ENCODE measurements at places on chromosomes 16 and 17.

DNA sequence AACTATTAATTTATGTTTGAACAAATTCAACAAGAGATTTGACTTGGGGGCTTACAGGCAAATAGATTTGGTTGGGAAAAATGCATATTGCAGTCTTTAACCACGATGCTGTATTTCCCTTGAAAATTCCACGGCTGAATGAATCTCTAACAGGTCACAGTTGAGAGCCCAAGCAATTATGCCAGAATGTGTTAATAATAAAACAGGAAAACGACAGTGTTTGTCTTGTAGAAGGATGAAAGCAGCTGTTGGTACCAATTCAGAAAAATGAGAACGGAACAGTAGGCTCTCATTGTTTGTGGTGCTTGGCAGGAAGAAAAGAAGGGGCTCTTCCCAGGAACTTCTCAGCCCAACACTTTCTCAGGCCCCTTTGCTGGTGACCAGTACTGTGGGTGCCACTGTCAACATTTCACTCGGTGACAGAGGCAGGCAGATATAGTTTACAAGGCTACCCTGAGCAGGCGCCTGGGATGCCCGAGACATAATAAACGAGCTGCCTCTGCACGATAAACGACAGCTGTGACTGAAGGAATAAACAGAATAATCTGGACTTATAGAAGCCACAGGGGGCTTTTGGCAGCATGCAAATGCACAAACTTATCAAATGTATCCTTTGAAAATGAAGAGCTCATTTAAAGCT is 387.1 kb downstream of the HS3ST4 start:
- no peak for DNase-seq

- DNase-seq: no peak
Measured at GRCh38 chr17:64692187-64692586, 30.1 kb upstream of the SMURF2 start.

DNA sequence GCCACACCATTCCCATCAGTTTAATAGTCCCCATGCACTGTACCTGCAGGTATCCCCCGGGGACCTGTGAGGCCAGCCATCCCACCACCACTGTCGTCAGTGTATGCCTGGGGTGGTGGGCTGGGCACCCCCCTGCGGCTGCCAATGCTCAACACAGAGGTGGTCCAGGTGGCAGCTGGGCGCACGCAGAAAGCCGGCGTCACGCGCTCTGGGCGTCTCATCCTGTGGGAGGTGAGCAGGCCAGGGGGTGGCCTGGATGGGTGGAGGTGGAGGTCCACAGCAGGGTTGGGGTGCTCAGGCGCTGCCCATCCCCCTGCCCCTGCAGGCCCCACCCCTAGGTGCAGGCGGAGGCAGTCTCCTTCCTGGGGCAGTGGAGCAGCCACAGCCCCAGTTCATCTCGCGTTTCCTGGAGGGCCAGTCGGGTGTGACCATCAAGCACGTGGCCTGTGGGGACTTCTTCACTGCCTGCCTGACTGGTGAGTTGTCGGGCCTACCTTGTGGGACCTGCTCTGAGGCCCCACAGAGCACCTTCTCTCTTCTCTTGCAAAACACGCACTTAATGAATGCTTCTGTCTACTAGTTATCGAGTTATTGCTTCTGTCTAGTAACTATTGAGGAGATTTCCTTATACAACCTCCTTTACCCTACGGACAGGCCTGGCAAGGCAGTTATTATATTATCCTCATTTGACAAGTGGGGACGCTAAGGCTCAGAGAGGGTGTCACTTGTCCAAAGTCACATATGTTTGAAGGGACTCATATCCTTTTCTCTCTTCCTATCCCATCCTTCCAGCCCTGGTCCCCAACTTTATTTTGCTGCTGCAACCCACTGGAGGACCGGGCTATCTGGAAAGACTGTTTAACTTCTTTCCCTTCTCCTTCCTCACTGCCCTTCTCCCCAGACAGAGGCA is 5.8 kb upstream of the TRAF4 start:
- no peak for DNase-seq

- no peak for DNase-seq
Measured at GRCh38 chr17:17494870-17495535, 1.2 kb downstream of the RASD1 start.

DNA sequence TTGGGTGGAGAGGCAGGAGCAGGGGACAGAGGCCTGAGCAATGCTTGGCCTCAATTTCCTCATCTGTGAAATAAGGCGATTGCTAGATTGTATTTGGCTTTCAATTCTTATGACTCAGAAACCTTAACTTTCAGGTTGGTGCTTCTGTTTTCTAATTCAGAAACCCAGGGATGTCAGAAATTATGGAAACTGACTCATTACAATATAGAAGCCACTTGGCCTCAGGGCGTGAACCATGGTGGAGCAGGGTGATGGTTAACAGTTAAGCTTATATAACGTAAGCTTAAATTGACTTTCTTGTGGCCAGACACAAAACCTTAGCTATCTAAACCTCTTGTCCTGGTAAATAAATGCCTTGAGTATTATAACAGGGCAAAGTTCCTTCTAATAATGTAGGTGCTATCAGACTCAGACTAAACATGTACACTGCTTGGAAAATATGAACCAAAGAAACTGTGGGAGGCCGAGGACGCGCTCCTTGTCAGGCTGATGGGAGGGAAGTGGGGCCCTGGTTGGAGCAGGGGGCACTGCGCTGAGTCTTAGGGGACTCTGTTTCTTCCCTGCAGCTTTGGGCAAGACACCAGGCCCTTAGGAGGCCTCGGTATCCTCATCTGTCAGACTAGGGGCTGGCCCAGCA is 17.1 kb upstream of the SREBF1 start:
- no peak for DNase-seq

DNA sequence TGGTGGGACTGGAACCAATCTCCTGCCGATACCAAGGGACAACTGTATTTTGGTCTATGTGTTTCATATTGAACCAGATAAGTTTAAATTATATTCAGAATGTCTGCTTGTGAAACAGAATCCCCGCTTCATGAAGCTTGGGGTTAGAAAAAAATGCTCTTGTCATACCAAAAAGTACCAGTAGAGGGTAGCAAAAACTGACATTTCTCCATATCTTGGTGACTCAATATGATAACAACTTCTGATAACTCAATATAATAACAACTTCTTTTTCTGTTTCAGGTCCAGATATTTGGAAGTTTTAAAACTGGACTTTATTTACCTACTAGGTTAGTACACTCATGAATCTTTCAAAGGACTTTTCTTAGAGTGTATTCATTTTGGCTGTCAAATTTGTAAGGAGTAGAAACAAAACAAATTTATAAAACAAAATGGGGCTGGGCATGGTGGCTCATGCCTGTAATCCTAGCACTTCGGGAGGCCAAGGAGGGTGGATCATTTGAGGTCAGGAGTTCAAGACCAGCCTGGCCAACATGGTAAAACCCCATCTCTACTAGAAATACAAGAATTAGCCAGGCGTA is 52.3 kb upstream of the ADCY7 start:
- DNase-seq: no peak

- DNase-seq: no peak
Measured at GRCh38 chr17:48551596-48552465, 6.9 kb upstream of the HOXB2 start.

DNA sequence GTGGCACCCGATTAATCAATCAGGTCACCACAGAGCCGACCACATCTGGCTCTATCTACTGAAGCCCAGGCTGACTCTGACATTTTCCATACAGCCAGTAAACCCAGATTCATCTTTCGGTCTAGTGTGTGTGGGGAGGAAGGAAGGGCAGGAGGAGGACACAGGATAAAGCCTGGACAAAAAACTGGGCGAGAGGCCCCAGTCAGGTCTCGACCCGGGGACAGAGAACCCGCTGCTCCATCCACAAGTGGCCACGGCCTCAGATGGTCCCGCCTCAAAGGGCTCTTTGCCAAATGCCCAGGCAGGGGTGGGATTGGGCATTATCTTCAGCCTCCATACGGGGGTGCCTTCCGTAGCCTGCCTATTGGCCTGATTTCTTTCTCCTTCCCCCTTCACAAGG is 7.8 kb downstream of the ABR start:
- no peak for DNase-seq

DNA sequence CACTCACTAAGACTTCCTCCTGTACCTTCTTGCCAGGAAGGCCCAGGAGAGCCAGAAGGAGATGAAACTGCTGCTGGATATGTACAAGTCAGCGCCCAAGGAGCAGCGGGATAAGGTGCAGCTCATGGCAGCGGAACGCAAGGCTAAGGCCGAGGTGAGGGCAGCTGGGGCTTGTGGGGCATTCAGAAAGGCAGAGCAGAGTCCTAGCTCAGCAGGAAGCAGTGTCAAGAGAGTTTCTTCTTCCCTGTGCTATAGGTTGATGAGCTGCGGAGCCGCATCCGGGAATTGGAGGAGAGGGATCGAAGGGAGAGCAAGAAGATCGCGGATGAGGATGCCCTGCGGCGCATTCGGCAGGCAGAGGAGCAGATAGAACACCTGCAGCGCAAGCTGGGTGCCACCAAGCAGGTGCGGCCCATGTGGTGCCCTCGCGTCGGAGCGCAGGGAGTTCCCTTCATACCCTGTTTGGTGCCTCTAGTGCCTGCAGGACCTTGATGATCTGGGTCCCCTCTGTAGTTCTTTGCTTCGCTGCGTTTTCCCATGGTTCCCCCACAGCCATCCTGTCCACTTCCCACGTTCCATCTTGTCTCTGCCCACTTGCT is 6.6 kb downstream of the RNF40 start:
- no peak for DNase-seq

DNA sequence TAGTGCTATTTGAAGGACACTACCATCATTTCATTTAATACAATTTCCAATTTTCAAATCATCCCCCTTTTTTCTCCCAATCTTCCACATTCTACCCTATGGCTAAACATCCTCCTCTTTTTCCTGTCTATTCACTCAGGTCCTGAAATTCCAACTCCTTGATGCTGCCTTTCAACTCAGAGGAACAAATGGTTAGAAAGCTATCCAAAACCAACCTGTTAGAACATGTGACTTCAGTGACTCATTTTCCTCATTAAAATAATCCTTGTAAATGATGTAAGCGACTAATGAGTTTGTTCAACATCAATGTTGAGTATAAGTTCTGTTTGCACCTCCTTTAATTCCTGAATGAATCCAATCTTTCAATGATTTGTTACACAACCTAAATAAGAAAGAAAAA is 5.5 kb downstream of the PSMD12 start:
- DNase-seq: no peak

- DNase-seq: no peak
Measured at GRCh38 chr17:61070649-61071048, 329.0 kb upstream of the TBX2 start.

DNA sequence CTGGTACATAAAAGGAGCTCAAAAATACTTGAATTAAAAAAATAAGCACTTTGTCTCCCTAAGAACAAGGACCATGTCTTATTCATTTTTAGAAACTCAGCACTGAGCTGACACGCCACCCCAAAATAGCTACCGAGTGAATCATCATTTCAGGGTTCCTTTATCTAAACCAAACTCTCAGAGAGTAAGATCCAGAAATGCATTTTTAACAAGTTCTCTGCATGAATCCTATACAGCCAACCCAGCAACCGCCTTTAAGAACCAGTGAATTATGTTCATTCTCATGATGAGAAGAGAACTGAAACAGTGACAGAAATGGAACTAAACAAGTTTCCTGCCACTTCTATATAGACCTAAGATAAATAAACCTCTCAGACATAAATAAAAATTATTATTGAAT is 8.7 kb downstream of the C16orf87 start:
- DNase-seq: no peak

DNA sequence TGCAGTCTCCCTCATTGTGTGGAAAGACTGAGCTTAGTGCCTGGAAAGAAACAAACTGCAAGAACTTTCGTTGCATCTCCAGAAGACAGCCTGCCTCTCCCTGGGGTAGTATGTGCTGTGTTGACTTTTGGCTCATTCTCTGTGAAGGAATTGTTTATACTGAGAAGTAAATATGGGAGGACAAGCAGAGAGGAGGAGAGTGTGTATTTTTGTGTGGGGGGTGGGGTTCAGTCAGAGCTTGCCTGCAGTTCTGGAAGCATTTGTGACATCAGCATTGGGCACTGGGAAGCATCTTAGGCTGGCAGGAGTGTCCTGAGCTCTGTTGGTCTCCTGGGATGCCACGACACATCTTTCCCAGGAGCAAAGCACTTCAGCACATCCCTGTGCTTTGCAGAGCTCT is 147.9 kb downstream of the HS3ST3B1 start:
- DNase-seq: no peak

DNA sequence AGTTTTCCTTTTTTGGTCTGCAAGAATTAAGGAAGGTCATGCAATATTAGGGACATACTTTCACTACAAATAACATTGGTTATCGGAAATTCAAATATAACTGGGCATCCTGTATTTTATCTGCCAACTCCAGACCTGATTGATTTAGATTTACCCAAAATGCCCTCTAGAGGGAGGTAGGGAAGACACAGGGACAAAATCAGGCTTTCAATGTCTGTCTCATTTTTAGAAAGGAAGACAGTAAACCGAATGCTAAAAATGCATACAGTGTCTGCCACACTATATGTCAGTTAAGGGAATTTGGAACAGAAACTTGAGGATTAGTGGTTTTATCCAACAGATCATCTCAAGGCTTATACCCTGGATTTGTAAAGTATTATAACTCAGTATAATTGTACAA is 161.7 kb upstream of the SOX9 start:
- DNase-seq: no peak

- DNase-seq: no peak
Measured at GRCh38 chr17:62888148-62888547, 77.9 kb upstream of the TANC2 start.

DNA sequence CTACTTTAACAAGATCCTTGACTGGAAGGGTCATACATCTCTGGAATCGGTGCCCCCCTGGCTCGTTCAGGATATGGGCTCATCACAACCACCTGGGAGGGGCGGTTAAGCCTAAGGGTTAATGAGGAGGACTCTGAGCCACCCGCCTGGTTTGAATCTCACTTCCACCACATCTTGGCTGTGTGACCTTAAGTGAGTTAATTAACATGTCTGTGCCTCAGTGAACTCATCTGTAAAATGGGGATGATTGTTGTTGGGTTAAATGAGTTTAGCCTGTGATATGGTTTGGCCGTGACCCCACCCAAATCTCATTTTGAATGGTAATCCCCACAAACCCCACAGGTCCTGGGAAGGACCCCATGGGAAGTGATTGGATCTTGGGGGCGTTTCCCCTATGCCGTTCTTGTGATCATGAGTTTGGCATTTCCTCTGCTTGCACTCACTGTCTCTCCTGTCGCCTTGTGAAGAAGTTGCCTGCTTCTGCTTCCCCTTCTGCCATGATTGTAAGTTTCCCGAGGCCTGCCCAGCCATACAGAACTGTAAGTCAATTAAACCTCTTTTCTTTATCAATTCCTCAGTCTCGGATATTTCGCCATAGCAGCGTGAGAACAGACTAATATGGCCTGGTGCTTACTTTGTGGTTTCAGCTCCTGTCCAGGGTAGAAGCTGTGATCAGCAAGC is 214.0 kb upstream of the CIBAR2 start:
- no peak for DNase-seq

All from CD8-positive, alpha-beta T cell (primary cell).